ENCODE measurements at places on chromosomes 3 and 15. TPM values are rescaled to one million over a fixed set of nuclear protein-coding genes. Genes with fewer than 3 reads are reported as not detected.

- DNase-seq: no peak
Measured at GRCh38 chr15:41180206-41180789, 50.3 kb downstream of the EXD1 start.

DNA sequence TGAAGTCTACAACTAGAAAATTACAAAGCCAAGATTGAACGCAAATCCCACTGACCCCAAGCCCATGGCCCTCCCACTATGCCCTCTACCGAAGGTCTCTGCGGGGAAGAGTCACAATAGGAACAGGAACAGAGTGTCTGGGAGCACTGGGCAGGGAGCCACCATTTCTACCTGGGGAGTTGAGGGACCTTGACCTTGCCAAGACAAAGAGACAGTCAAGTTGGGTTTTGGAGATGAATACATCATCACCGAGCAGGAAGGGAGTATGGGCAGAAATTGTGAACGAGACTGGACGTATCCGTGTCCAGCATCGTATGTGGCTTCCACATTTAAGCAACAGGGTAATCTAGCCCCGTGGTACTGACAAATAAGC, 30.8 kb upstream of the BFSP2 start:
- no peak for DNase-seq

- DNase-seq: no peak
Measured at GRCh38 chr3:38374221-38374620, 27.6 kb downstream of the XYLB start.

GRCh38 chr3:13879102-13879945, 547 bp downstream of the WNT7A start:
- DNase-seq: peak; percentile 92

DNA sequence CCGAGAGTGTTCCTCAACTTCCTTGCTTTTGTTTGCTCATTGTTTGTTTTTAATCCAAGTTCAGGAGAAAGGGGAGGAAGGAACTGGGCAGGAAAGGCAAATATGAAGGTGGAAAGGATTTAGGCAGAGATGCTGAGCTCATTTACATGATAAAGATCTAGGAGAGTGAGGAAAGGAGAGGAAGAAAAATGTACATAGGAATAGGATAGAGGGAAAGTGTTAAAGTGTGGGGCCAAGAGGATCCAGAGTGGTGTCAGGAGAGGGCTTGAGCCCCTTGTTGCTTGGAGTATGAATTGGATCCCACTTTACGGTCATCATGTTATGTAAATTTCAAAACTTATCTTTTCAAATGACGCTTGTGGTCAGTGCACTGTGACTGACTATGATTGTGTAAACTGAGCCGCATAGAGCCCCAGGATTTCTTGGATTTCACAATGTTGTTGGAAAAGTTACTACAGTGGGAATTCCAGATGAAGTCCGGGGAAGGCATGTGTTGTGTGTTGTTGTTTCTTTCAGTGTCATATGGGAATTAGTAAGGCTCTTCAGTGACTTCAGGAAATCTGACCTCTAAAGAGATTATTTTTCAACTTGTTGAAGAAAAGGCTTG, 15.0 kb upstream of the PLD1 start:
- no peak for DNase-seq

KBTBD13 gene
- total RNA-seq: not detected

GRCh38 chr3:172029425-172030098, 9.8 kb upstream of the FNDC3B start:
- DNase-seq: no peak

Measured in chondrocyte (in vitro differentiated cells).